HT-29 (cell line): ENCODE measurements at places on chromosomes 1 and 21.

GRCh38 chr21:28325618-28326017 lies 667.1 kb downstream of the LTN1 start:
- no peak for DNase-seq

DNA sequence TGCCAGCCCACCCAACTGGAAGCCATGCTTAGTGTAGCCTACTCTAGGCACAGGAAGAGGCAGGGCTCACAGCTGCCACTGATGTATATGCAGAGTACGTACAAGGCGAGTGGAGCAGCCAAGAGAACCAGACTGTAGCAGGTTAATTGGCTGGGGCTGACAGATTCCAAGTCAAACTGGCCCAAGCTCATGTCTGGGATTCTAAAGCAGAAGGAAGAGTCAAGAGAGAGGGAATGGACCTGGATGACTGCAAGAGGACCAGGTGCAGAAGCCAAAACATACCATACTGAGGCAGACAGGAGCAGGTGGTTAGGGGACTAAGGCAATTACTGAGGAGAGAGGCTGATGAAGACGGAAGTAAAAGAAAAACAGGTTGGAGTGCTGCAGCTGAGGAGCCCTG lies 51.3 kb upstream of the LRRN2 start:
- DNase-seq: no peak

DNA sequence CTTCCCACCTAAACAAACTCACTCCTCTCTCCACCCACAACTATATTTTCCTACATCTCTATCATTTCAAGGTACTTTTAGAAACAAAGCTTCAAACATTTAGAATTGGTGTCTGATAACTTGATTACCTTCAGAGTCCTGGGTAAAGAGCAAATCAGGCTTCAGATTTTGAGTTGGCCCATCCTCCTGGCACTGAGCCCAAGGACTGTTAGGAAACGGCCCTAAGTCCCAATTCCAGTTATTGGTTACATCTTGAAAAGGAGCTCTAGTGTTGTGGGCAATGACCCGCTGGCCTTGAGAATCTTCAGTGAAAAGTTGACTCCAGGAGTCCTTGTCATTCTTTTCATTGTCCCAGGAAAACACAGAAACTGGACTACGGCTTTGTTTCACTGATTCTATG lies 15.1 kb downstream of the MTFR1L start:
- no peak for DNase-seq

GRCh38 chr1:14826731-14827326 lies 228.3 kb downstream of the KAZN start:
- DNase-seq: no peak

DNA sequence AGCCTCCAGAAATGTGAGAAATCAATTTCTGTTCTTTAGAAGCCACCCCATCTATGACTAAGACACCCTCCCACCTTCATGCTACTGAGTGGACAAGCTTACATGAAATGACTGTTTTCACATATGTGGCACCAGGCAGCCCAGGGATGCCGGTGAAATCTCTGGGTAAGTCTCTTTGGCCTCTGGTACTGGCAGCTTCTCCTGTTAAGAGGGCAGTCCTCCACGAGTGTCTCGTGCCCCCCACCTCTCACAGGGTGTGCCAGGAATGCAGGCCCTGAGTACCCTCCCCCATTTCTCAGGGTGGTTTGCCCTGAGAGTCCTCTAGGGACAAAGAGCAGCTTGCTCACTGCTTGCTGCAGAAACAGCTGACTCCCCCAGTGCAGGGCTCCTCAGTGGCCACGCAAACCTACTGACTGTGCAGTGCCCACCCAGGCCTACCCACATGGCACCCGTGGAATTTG lies 3.2 kb upstream of the PRXL2B start:
- DNase-seq: no peak

DNA sequence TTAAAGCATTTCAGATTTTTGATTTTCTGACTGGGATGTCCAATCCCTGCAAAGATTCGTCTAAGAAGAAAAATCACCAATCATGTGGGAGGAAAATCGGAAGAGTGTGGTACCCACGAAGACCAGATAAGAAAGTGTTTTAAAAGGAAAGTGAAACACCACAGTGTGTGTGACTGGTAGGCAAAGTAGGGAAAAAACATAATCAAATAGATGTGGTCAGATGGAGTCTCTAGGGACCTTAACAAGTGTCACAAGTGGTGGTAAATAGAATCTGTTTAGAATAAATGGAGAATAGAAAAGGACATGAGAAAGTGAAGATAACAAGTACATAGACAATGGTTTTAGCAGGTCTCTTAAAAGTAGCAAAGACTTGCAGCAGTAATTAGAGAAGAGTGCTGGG lies 154.6 kb downstream of the SLC30A10 start:
- no peak for DNase-seq
